NCI-H187 treated with DMSO at 0.1 percent for 48 hours (cell line): ENCODE measurements at places on chromosomes 4 and X.

- DNase-seq: no peak
Observed at GRCh38 chr4:7524843-7525242, 90.1 kb upstream of the PSAPL1 start.

DNA sequence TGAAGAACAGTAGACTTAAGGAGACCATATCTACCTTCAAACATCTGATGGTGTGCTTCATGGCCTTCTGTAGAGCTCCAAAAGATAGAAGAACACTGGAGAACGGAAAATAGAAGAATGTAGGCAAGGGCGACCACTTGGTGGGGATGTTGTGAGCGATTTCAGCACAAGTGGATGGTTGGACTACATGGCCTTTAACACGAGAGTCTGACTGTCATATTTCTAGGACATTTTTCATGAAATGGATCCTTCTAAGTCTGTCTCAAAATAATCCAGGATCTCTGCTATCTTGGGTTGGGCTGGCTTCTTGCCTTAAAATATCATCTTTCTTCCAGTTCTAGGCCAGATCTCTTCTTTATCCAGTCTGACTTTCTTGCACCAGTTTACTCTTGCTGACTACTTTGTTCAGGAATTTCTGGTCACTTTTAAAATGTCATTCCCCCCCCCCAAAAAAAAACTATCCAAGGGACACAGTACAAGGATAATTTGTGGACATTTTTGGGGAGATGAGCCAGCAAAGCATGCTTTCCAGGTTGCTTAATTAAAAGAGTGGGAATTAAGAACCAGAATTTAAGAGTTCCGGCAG, 1.2 kb upstream of the MID1IP1 start:
- no peak for DNase-seq

DNA sequence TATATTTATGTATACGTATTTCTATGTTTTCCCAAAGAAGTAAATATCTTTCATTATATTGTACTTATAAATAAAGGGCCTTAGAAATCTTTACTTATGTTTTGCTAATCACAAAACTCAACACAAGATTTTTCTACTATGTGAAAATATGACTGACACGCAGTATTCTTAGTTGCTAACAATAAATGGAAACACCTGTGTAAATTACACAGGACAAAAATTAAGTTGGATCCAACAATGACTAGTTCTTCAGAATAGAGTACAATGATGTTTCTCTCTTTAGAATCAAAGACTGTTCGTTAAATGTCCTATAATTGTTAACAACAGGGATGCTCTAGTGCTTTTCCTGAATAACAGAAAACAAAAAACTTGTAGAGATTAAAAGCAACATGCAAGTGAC, 96.1 kb downstream of the PPP3CA start:
- DNase-seq: no peak

- no peak for DNase-seq
Observed at GRCh38 chr4:13956947-13957346, 329.4 kb upstream of the BOD1L1 start.

DNA sequence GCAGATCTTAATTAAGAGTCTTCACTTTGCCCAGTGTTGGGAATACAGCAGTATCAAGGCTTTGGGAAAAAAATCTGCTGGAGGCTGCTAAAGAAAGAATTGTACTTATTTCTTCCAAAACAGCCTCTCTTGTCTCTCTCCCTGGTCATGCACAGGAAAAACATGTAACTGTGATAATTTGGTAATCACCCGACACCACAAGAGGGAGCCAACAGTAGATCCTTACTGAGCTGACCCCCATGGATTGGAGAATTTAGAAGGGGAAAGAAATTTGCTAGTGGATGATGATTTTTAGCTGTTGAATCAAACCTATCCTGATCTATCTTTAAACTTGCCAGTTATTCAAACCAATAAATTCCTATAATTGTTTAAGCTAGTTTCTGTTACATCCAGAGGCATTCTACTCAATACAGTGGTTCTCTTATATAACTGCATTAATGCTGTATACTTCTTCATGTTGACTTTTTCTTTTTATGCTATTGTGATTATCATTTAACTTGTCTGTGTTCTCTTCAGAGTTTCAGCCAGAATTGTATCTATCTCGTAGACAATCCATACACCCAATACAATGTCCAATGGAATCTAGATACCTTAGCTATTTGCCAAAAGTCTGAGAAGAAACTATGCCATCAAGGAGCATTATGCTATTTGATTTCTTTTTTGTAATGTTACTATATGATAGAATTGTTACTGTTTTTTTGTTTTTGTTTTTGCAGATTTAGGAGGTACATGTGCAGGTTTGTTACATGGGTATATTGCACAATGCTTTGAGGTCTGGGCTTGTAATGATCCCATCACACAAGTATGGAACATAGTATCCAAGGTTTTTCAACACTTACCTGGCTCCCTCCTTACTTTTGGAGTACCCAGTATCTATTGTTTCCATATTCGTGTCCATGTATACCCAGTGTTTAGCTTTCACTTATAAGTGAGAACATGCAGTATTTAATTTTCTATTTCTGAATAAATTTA, 31.3 kb upstream of the ARHGEF38 start:
- DNase-seq: no peak

GRCh38 chr4:127648061-127648460, 15.3 kb downstream of the INTU start:
- DNase-seq: no peak

DNA sequence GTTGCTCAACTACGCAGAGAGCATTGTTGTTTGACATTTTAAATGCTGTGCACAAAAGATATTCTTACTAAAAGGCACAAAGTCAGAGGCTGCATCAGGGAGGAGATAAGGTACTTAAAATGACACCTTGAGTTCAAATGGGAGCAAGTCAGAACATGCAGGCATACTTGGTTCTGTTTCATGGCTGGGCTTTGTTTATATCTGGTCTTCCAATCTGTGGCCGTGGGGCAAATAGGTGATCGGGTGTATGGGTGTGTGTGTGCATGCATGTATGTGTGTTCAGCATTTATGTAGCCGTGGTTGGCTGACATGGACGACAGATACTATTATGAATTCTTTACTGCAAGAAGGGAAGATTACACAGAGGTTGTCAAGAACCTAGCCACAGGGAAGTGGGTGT, 106.1 kb downstream of the RASL11B start:
- no peak for DNase-seq

DNA sequence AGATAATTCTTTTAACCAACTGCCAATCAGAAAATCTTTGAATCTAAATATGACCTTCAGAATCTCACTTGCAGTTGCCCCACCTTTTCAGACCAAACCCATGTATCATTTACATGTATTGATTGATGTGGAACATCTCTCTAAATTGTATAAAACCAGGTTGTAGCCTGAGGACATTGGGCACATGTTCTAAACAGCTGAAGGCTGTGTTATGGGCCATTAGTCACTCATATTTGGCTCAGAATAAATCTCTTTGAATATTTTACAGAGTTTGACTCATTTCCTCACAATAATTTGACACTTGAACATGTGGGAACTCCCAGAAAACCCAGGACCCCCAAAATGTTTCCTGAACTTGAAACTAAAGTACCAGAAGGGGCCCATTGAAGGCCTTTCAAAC, 58.7 kb downstream of the UGT2B10 start:
- no peak for DNase-seq

- no peak for DNase-seq
Observed at GRCh38 chr4:139278485-139278884, 1.5 kb downstream of the MGARP start.

DNA sequence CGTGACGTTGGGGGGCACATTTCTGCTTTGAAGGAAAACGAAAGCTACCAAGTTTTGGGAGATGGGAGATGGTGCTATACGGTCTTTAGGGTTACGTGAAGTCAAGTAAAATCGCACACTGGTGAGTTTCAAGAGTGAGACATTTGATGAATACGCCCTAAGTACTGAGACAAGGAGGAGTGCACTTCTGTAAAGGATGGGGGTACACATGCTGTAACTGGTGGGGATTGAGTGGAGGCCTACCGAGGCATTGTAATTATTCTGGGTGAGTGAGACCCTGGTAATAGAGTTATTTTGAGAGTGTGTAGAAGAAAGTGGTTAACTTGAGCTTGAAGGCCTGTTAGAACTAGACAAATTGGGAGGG, 536 bp downstream of the SH3BGRL start:
- no peak for DNase-seq

DNA sequence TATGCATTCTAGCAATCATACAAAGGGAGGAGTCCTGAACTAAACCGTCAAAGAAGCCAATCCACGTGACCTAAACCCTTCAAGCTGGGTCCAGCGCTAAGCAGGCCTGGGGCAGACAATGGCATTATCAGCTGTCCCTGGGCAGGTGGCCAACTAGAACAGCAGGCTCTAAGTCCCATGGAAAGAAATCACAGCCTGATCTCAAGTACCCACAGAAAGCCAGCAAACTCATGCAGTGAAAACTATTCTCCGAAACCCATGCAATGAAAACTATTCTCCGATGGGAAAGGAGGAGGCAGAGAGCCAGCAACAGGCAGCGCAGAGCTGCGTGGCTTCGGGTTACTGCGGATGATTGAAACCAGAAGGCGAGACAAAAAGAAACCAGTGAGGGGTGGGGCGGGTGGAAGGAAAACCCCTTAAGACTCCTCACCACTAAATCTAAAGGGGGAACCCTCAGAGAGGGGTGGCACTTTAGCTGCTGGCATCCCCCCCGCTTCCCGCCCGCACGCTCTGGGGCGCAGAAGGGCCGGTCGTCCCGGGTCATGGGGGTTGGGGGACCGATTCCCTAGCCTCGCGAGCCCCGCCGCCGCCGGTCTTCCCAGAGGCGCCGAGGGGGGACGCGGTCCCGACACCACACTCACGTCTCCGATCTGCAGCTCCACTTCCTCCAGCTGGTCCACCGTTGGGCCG, 567 bp downstream of the C4orf46 start:
- DNase-seq: no peak

- no peak for DNase-seq
Observed at GRCh38 chr4:127555106-127555505, 77.7 kb upstream of the INTU start.

DNA sequence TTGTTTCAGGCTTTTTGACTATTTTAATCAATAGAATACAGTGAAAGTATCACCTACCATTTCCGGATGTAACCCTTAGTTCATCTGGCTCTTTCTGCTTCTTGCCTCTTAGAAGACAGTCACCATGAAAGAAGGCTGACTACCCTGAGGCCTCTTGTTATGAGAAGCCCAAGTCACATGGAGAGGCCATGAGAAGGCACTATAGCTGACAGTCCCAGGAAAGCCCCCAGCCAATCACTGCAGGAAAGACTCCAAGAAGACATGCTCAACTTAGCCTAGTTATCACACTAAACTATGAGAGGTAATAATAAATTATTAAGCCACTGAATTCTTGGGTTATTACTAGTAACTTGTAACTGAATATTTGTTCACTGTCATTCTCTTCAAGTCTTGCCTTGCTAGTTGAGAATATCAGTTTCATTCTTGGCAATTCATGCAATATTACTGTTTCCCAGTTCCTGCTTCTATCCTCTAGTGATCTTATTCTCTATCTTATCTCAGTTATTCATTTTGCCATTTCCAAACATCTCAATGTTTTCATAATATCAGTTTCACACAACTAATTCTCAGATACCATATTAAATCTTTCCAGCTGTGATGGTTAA, 57.1 kb upstream of the GUCY1A1 start:
- DNase-seq: no peak

GRCh38 chrX:35617836-35618235, 180.3 kb upstream of the MAGEB16 start:
- DNase-seq: no peak

GRCh38 chr4:15294832-15295231, 133.0 kb upstream of the C1QTNF7 start:
- no peak for DNase-seq

DNA sequence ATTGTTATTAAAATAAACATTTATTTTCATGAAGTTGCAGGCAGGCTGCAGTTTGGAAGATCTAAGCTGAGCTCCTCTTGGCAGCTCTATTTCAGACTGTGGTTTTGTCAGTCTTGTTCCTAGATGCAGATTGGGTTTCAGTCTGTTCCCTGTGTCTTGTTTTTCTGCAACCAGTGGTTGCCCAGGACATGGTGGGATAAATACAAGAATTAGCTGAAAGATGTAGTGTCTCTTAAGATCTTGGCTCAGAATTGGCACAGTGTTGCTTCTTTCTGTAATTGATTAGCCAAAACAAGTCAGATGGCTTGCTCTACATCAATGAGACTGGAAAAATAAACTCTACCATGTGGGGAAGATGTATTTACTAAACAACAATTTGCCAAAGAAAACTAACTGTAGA, 283.0 kb upstream of the BOD1L1 start:
- no peak for DNase-seq

GRCh38 chr4:185481401-185481800, 9.9 kb upstream of the CCDC110 start:
- no peak for DNase-seq

- no peak for DNase-seq
Observed at GRCh38 chr4:127284236-127284635, 348.5 kb upstream of the INTU start.

DNA sequence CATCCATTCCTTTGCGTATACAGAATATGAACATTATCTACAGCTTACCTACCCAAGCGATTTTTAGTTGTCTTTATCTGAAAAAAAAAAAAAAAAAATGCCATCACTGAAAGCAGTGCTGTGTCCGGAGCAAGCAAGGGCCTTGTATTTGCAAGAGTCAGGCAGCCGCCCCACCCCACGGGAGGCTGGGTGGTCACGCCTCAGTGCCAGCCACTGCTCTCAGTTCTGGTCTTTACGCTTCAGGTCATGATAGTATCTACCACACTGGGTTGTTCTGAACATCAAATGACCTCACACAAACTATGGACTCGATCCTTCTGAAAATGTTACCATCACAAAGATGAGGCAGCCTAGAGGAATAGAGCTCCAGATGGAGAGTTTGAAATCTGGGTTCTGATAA, 62.7 kb upstream of the HELT start:
- no peak for DNase-seq

DNA sequence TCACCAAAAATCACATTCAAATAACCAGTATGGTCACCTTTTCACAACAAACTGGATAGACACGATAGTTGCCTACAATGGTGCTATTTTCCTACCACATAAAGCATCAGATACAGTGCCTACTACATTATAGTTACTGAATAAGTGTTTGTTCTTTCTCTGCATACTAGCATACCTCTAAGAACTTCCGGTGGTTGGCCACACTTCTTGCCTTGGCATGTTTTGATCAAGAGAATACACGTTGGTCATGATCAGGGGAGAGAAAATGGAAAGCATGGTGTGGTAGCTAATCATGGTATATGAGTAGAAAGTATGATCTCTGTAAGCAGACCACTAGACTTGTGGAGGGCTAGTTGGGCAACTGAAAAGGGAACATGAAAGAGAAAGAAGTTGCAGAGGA, 322.8 kb upstream of the DIAPH2 start:
- no peak for DNase-seq

GRCh38 chr4:3661989-3662388, 104.2 kb upstream of the ADRA2C start:
- DNase-seq: no peak
